Kidney glomerular epithelial cell (primary cell): ENCODE measurements at places on chromosomes 5 and 9.
A peak's percentile ranks its signal among the peaks of the same experiment; 100 is the strongest.

DNA sequence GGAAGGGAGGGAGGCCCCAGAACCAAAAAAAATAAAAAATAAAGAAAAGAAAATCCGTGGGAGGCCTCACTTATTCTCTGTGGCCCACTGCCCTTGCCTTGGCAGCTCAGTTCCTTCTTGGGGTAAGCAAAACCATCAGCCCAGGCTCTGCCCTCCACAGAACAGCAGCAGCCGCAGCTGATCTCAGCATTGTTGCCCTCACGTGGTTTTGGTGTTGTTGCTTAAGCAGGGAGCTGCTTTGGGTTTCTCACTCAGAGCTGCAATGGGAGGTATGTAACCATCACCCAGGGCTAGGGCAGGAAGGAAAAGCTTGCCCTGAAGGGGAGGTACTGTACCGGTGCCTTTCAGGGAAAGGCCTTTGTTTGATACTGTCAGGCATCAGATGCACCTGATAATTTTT is 374.7 kb upstream of the WWC1 start:
- peak; percentile 90 for DNase-seq

DNA sequence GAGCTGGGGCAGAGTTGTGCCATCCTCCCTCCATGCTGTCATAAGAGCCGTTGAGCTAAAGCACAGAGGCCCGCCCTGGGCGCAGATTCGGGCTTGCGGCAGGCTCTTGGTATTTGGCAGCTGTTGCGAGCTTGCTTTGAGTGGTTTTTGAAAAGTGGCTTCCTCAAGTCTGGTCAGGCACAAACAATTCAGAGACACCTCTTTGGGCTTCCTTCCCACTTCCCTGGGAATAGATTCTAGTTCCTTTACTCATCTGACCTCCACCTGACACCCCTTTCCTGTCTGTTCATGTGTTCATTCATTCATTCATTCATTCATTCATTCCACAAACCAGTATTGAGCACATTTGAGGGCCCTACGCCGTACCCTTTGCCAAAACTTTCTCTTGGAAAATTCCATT is 27.4 kb downstream of the NCS1 start:
- DNase-seq: no peak

DNA sequence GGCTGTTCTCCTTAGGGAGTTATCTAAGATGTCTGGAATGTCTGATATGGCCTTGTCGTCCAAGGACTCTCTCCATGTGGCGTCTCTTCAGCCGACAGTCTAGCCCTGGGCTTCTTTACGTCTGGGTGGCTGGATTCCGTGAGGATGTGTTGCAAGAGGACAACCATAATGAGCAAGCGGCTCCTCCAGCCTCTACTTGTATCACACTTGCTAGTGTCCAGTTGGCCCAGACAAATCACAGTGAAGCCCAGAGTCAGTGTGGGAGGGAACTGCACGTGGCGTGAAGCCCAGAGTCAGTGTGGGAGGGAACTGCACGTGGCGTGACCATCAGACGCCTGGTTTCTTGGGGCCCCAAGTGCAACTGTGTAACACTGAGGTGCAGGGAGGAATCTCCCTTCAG is 61.1 kb downstream of the COL23A1 start:
- DNase-seq: no peak

DNA sequence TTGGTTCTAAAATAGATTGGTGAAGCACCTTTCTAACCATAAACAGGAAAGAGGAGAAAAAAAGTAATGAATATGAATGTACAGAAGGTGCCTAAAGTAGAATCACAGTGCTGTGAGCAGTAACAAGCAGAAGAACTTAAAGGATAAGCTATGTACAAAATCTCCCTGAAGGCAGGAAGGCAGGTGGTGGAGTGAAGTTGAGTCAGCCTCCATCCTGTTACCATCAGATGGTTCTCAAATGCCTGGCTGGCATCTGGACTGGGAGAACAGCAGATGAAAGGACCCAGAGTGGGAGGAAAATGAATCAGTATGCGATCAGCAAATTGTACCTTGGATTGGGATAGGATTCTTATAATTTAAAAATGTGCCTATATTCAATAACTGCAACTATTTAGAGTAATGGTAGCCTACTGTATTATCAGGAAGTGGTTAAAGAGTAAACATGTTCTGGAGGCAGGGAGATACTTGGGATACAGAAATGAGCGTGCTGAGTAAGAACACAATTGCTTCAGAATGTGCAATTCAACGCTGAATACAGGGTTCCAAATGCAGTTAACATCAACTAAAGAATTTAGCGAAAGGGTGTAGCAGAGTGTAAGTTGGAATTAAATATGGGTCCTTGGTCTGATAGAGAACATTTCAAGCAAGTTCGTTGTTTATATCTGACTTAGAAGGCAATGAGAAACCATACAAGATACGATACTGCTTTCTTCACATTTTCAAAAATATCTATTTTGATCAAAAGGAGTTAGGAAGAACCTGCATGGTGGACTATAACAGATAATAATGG is 21.1 kb upstream of the FER start:
- no peak for DNase-seq

DNA sequence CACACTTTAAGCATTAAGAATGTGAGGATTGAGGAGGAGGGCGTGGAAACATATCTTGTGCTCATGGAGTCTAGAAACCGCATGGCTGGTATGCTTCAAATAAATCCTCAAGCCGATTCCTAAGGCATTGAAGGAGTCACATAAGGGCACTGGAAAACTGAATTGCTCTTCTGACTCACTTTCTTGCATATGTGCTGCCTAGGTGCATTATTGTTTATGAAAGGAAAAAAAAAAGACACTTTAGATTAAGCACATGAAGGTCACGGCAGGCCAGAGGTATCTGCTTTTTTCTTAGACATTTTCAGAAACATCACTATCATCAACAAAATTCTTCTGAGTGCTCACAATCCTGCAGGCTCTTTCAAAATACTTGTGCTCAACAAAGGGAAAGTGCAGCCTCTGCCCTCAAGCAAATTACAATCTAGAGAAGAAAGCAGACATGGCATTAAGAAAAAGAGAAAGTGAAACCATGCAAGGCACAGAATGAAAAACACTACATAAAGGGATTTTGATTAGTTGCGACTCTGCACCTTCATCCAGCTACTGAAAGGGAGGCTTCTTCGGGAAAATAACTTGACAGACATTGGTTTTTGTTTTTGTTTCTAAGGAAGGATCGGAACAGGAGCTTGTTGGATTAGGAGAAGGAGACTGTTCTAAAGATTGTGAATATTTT is 2117.6 kb downstream of the MAT2B start:
- DNase-seq: no peak

DNA sequence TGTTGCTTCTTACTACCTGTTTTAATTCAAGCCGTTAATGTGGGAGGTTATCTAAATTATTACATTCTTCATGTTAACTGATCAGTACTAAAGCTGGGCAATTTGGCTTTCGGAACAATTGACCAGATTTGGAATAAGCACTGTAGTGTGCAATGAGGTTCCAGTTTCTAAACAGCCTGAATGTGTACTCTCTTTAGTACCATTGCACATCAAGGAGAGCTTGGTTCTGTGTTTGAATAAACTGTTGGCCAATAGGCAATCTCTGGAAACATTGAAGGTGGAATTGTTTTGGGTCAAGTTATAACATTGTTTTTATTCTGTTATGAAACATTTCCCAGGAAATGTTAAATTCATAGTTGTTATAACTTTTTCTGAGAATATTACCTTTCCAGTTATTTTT is 105.2 kb downstream of the PBX3 start:
- no peak for DNase-seq

DNA sequence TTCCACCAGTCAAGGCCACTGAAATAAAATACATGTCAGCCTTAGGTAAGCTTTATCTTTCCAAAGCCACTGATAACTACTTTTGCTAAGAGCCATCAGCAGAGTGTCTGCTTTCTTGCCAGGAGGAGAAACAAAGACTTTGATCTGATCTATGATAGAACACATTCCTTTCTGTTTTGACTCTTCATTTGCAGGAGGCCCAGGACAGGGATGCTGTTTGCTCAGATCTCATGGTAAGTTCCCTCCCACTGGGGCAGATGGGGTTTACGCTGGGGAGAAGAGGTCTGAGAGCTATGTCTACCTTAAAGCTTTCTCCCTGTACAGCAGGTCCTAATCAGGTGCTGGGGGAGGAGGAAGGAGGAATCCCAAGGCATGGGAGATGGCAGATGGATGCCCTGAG is 497.6 kb downstream of the NTRK2 start:
- DNase-seq: no peak

DNA sequence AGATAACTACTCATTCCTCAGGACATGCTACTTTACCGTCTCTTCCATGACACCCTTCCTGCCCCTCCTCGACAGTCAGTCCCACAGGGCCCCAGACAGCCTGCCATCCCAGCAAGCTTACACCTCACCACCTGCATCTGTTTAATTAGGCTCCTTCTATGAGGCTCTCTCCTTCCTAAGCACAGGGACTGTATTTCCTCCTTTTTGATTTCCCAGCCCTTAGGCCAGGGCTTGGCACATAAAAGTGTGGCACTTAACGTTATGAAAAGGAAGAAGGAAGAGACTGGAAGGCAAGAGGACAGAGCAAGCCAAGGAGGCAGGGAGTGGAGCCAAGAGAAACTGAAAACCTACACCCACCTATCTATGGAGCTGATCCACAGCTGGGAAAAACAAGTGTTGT is 146.8 kb downstream of the SIL1 start:
- no peak for DNase-seq

DNA sequence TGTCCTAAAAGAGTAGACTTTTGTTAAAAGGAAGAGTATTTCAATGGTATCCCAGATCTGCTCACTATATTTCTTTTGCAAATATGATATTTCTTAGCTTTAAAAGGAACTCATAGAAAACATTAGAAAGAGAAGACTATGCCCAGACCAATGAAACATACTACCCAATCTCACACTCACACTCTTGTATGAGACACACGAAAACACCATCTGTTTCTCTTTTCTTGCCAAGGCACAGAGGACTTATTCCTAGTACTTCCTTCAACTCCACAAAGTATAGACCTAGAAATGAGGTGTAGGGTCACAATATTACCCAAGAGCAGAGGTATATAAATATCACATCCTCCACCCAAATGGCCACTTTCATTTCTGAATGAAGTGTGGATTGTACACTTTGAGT is 292.4 kb upstream of the ACO1 start:
- DNase-seq: no peak

- DNase-seq: no peak
Measured at GRCh38 chr5:179608131-179608581, 15.3 kb downstream of the HNRNPH1 start.

DNA sequence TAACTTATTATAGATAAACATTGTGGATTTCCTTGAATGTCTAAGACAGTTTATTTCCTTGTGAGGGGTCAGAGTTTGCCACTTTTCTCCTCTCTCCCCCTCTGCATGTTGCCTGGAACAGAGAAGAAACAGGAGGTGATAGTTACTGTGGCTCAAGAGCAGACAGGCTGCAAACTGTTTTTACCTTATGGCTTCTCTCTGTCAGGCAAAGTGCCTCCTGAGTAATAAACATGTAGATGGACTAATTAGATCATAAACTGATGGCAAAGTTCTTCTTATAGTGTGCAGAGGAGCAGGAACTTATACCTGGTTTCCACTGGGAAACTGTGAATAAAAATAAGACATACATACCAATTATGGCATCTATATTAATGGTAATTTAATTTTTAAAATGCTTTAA is 133.1 kb upstream of the CDH12 start:
- DNase-seq: no peak

GRCh38 chr9:128077847-128078503 is 9.9 kb downstream of the SLC25A25 start:
- peak; percentile 6 for DNase-seq

- DNase-seq: no peak
Measured at GRCh38 chr9:100586093-100586492, 8.2 kb downstream of the CAVIN4 start.

DNA sequence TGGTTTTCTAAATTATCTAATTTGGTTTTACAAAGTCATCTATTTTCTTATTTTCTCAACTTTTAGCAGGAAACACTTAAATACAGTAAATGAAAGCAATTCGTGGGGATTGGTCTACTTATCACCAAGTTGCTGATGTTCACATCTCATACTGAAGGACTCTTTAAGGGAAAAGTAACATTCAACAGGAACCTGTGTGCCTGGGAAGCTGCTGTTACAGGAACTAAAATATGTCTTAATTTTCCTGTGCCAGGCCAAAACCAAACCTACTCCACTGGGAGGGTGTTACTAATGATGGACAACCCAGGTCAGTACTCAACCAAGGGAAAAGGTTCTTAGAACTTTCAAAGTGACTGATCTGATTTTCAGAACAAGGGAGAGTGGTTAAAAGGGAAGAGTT is 5.3 kb downstream of the ISCA1 start:
- DNase-seq: no peak

DNA sequence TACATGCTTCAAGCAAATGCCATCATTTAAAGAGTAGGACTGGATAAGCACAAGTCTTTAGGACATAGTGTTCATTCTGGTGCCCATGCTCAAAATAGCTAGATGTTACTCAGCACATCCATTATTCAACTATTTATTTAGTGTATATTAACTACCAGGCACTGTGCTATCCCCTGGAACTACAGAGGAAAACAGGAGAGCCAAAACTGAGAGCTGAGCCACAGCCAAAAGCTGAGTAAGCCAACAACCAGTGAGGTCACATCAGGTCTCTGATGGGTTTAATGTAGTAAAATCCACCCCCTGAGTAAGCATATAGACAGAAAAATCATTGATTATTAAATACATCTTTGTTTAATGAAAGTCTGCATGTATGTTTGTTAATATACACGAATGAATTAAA is 469.3 kb upstream of the DMAC1 start:
- no peak for DNase-seq

DNA sequence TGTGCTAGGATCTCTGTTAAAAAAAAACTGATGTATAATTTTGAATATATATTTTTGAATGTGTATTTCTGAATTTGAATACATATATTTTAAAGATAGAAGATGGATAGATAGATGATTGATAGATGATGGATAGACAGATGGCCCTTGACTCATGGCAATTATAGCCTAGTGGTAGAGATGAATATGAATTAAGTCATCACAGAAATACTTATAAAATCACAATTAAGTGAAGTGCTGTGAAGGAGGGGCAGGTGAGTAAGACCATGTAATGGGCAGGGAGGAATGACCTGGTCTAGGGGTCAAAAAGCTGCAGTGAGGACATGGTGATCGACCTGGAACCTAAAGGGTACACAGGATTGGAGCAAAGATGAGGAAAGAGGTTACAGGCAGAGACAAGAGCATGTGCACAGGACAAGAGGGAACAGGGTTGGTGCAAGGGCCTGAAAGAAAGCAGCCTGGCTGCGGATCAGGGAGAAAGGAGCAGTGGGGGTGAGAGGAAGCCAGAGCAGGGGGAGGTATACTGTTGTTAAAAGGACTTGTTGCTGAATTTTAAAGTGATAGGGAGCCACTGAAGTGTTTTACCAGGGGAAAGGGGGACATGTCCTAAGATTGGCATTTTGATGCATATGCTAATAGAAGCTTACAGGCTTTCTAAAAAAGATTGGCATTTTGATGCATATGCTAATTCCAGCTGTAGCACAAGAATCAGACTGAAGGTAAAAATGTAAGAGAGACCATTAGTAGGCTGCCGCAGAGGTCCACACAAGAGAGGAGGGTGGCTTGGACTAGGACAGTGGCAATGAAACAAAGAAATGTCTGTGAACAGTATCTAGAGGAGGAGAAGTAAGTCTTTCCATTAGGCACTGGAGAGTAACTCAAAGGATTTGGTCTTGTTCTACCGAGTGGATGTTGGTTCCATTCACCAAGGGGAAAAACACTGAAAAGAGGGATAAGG is 527.8 kb downstream of the AGTPBP1 start:
- no peak for DNase-seq

GRCh38 chr9:2000314-2000713 is 14.8 kb upstream of the SMARCA2 start:
- DNase-seq: no peak
